Mesothelial cell of epicardium (in vitro differentiated cells): ENCODE measurements at places on chromosomes 12 and 14. TPM values are rescaled to one million over a fixed set of nuclear protein-coding genes. Genes with fewer than 3 reads are reported as not detected.

Gene HCAR3
- 1.1 to 1.6 TPM (median 1.5 TPM) in 3 replicates for total RNA-seq

Gene AQP5
- total RNA-seq, result 0.16 TPM in 1 of 3 replicates, not detected in the others

Gene ACSM4
- not detected in 3 replicates for total RNA-seq

- no peak for DNase-seq
- H3K36me3 ChIP-seq, result peaks cover 16% of the 10 kb centered on the region
- H3K4me3 ChIP-seq, result no peak overlapping the region
- peak overlapping the region; percentile 51 for H3K27ac ChIP-seq
- peaks cover 41% of the 10 kb centered on the region for H3K4me1 ChIP-seq
Observed at GRCh38 chr12:3099146-3099545, 22.0 kb downstream of the TSPAN9 start.

DNA sequence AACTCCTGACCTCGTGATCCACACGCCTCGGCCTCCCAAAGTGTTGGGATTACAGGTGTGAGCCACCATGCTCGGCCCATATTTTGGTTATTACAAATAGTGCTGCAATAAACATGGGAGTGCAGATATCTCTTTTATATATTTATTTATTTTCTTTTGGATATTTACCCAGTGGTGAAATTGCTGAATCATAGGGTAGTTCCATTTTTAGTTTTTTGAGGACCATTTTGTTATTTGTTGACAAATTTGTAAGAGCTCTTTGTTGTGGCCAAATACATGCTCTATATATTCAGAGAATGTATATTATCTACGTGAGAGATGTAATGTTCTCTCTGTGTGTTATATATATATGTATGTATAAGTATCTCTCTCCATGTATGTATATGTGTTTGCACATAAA, 15.9 kb downstream of the AMN1 start:
- peaks cover 28% of the 10 kb centered on the region for H3K36me3 ChIP-seq
- DNase-seq, result no peak
- H3K4me3 ChIP-seq, result no peak overlapping the region
- no peak overlapping the region for H3K27ac ChIP-seq
- H3K27me3 ChIP-seq, result no peaks in the 10 kb centered on the region

DNA sequence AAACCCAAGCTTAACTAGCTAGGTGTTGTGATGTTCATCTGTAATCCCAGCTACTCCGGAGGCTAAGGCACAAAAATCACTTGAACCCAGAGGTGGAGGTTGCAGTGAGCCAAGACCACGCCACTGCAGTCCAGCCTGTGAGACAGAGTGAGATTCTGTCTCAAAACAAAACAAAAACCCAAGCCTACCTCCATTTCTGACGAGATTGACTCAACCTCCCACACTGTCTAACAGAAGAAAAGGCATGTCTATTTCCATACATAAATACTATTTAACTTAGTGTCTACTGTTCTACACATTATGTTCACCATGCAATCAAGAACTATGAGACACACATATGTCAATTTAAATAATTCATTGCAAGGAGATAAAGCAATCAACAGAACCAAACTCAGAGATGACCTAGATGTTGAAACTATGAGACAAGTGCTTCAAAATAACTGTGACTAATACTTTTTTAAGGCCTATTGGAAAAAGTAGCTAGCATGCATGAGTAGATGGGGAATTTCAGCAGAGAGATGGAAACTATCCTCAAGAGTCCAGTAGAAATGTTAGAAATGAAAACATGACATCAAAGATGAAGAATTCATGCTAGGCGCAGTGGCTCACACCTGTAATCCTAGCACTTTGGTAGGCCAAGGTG, 75.9 kb upstream of the DHRS4 start:
- no peaks in the 10 kb centered on the region for H3K36me3 ChIP-seq
- no peaks in the 10 kb centered on the region for H3K4me1 ChIP-seq
- no peak overlapping the region for H3K4me3 ChIP-seq
- H3K27ac ChIP-seq, result no peak overlapping the region
- no peaks in the 10 kb centered on the region for H3K27me3 ChIP-seq

DNA sequence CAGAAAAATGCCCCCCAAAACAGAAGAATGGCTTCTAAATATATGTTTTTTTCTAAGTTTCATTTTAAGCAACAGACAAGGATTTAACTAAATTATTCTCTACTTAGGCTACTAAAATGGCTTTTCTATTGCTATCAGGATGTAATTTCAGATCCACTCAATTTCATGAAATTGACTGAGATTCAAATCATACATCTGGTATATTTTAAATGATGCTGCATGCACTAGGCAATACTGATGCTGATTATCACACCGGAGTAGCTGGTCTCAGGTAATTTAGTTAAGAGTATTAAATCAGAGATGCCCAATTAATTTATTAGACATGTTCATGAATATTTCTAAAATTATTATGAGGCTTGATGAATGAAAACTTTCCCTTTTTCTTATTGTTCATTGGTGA, 151.7 kb downstream of the APAF1 start:
- no peak overlapping the region for H3K27ac ChIP-seq
- no peak overlapping the region for H3K4me3 ChIP-seq
- peaks cover 2% of the 10 kb centered on the region for H3K4me1 ChIP-seq
- DNase-seq, result no peak

- H3K4me1 ChIP-seq, result peaks cover 17% of the 10 kb centered on the region
- no peak for DNase-seq
- peaks cover 2% of the 10 kb centered on the region for H3K36me3 ChIP-seq
- H3K4me3 ChIP-seq, result no peak overlapping the region
Observed at GRCh38 chr12:111269718-111270117, 99.2 kb downstream of the PHETA1 start.

DNA sequence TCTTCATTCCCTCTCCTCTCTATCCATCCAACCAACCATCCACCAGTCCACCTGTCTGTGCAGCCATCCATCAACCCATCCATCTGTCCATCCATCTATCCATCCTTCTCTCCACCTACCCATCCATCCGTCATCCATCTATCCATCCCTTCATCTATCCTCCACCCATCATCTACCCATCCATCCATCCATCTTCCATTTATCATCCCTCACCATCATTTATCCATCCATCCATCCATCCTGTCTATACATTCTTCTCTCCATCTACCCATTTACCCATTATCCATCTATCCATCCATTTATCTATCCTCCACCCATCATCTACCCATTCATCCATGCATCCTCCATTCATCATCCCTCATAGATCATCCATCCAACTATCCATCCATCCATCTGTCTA, 24.4 kb downstream of the AACS start:
- no peak overlapping the region for H3K4me3 ChIP-seq
- no peak for DNase-seq
- no peak overlapping the region for H3K27ac ChIP-seq
- H3K27me3 ChIP-seq, result no peaks in the 10 kb centered on the region

GRCh38 chr14:101862177-101862576, 100.7 kb downstream of the PPP2R5C start:
- no peaks in the 10 kb centered on the region for H3K4me1 ChIP-seq
- DNase-seq, result no peak
- peaks cover 44% of the 10 kb centered on the region for H3K36me3 ChIP-seq
- no peaks in the 10 kb centered on the region for H3K27me3 ChIP-seq

GRCh38 chr12:72989458-72989947, 717.3 kb downstream of the TRHDE start:
- DNase-seq, result no peak
- no peaks in the 10 kb centered on the region for H3K27me3 ChIP-seq
- H3K36me3 ChIP-seq, result no peaks in the 10 kb centered on the region
- H3K4me1 ChIP-seq, result peaks cover 7% of the 10 kb centered on the region
- H3K27ac ChIP-seq, result no peak overlapping the region

GRCh38 chr12:116123451-116124258, 153.8 kb downstream of the MED13L start:
- DNase-seq, result no peak
- H3K4me1 ChIP-seq, result peaks cover 71% of the 10 kb centered on the region
- H3K27me3 ChIP-seq, result no peaks in the 10 kb centered on the region
- peak overlapping the region; percentile 60 for H3K27ac ChIP-seq
- peak overlapping the region; percentile 6 for H3K4me3 ChIP-seq
- H3K36me3 ChIP-seq, result no peaks in the 10 kb centered on the region
